ENCODE measurements at places on chromosomes 16 and 17.

GRCh38 chr16:23784811-23785447, 30.1 kb downstream of the CHP2 start:
- no peak for DNase-seq

DNA sequence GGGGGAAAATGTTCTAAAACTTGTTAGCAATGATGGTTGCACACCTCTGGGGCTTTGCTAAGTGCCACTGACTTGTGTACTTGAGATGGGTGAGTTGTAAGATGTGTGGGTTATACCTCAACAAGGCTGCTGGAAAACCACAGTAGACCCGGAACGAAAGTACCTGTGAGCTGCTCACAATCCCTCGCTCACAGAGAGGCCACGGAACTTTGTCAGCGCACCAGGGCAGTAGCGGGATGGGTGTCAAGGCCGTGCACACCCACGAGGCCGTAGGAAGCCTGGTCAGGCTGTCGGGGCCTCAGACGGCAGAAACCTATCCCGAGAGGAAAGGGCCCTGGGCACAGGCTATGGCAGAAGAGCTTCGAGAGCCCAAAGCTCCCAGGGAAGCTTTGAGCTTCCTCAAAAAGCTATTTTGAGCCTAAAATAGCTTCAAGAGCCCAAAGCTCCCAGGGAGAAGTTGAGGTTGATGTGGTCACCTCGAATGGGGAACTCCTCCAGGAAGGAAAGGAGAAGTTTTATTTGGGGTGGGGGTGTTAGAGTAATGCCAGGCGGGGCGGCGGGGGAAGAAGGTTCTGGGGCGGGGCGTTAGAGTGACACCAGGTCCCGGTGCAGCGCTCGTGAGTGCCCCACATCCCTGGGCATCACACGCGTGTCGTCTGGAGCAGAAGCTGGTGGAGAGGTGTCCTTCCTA, 19.0 kb downstream of the CBFA2T3 start:
- DNase-seq: no peak

DNA sequence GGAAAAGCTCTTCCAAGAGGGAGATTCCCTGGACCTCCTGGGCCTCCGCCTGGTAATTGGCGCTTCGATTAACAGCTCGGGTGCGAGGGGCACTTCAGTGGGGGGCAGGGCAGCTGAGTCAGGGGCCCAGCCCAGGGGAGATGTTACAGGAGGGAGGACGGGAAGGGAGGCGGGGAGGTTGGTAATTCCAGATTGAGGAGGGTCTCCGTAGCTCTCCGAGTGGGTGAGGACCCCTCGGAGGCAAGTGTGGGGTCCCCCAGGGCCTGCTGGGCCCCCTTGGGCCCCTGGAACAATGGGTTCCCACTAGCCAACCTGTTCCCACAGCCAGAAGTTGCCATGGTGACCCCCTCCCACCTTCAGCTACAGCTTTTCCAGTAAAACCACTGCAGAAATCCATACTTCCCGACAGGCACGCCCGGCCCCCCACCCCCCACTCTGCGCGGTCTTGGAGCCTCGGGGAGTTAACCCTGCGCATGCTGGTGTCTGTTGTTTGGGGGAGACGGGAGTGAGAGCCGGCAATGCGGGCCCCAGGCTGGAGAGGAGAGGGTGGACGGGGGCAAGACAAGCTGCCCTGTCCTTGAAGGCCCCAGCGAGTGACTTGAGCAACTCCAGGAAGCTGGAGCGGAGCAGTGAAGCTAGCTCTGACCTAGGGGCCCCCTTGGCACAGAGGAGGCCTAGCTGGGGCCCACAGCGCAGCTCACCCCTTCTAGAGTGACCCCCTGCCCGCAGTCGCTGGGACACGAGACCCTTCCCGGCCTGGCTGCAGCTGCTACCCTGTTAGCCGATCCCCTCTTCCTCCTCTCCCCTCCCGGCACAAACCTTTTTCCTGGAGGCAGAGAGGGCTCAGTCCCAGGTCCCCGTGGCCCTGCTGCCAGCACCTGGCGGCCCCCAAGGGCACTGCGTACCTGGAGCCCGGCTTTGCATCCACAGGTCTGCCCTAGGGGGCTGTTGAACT, 37.8 kb downstream of the TMEM235 start:
- DNase-seq: peak; percentile 80

DNA sequence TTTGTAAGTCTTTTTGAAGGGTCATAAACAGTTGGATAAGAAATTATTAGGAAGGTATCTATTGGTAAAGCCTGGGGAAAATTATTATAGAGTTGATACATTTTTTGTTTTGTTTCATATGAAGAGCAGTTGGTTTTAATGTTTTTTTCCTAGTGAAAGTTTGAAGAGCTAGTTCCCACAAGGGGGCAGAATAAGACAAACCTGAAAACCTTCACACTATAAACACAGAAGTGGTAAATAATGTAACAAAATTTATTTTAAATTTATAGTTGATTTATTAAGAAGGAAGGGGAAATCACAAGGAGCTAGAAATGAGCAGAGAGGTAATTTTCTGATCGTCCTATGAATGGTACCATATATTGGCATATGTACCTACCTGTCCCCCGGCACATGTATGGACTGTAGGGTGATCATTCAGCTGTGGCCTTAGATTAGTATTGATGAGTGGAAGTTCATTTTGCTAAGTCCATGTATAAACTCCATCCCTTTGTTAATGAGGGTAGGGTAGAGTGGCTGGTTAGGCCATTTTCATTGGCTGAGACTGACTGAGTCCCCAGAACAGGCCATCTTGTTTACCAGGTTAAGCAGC, 116.3 kb downstream of the TANC2 start:
- no peak for DNase-seq

GRCh38 chr16:52958951-52959350, 93.7 kb downstream of the CHD9NB start:
- no peak for DNase-seq

DNA sequence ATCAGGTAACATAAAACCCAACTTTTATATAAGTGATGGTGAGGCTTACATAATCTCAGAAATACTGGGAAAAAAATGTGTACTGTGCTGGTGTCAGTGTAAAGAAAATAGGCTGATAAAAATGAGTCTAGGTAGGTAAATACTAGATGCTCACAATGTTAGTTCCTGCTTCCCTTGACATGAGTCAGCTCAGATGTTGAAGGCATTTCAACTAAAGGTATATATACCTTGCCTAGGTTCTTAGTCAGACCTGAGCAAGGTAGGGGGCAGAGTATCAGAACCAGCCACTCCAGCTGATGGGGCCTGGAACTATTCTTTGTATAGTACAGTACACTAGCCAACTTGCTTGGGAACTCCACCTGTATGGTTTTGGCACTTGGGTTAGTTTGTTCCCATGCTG, 51.0 kb upstream of the CA10 start:
- no peak for DNase-seq

GRCh38 chr17:82301300-82301915, 16.0 kb downstream of the CD7 start:
- no peak for DNase-seq

- DNase-seq: no peak
These were observed 1147.5 kb upstream of the CDH8 start for GRCh38 chr16:63183743-63184142.

DNA sequence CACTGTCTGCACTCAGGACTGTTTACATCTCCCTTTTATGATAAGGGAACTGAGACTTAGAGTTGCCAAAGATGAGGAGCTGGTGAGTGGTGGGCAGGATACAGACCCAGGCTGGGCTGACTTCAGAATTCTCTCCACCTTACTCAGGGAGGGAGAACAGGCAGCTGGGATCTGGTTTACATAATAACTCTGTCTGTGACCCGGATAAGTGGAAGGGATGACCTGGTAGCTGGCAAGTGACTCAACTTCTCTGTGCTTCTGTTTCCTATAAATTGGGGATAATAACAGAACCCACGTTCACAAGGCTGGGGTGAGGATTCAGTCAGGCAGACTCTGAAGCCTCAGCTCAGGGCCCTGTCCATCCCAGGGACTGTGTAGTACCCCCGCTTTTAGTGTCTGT, 2.6 kb downstream of the SNX20 start:
- DNase-seq: no peak
